NCI-H2081 (cell line): ENCODE measurements at places on chromosomes 5 and 9.

- DNase-seq: no peak
These were observed 112.8 kb upstream of the EFNA5 start for GRCh38 chr5:107783551-107783950.

DNA sequence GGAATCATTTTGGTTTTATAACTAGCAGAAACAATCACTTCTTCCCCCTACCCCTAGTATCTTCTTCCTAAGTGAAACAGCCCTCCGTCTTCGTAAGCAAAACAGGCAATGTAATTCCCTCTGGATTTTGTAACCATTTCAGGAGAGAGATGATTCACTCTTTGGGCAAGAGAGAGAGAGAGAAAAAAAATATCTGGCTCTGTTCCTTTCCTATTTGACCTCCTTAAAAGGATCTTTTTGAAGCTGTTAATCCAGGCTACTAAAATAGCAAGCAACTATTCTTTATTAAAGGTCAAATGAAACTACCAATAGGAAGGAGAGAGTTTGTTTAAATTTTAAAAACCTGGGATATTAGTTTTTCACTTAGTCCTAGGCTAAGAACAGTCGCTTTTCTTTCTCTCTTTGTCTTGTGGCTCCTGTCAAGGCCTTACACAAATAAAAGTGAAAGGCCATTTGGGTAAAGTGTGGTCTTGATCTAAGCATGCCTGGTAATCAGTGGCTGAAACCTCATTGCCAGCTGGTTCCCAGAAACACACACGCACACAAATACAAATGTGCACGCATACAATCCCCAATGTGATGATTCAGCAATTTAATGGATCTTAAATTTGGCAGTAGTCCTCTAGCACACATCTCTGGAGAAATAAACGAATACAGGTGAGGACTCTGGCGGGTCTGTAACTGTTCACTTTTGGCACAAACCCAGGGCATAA, 70.2 kb downstream of the PRUNE2 start:
- DNase-seq: no peak

- no peak for DNase-seq
These were observed 168.6 kb upstream of the RGMB start for GRCh38 chr5:98604721-98605425.

DNA sequence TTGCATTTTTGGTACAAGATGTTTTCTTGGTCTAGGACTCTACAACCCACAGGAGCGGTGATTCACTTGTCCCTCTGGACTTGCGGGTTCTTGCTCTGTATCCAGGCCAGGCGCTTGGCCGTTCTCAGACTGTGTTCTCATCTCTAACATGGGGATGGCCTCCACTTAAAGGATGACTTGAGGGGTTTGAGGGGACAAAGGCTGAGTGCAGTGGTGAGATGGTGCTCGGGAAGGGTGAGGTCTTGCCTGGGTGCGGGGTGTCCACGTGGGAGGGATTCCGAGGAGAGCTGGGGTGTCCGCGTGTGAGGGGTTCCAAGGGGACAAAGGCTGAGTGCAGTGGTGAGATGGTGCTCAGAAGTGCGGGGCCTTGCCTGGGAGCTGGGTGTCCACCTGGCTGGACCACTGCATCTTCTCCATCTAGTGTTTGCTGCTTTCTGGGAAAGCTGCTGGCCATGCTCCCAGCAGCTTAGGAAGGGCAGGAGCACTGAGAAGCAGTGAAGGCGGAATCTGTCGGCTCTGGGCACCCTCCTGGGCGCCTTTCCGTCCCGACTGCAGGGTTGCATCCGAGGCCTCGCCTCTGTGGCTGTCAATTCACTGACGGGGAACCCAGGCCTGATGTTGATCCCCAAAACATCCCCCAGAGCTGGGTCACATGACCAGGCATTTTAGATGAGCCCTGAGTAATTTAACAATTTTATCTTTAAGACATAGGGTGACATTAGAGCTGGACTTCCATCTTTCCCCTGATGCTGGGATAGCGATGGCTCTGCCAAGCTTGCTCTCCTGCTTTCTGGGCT, 280.5 kb upstream of the IRX4 start:
- no peak for DNase-seq

DNA sequence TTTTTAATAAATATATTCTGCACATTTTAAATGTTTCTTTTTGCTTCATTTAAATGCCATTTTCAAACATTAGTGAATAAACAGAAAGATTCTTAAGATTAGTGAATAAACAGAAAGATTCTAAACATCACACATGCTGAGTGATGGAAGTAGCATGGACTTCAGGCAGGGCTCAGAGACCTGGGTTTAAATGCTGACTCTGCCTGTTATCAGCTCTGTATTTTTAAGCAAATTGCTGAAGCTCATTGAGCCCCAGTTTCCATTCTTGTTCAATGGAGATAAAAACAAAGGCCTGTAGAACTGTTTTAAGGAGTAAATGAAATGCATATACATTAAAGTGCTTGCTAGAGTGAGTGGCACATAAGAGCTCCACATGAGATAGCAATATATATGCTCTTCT, 8.1 kb upstream of the LVRN start:
- DNase-seq: no peak

GRCh38 chr9:121538221-121538620, 38.6 kb upstream of the GGTA1 start:
- DNase-seq: no peak

DNA sequence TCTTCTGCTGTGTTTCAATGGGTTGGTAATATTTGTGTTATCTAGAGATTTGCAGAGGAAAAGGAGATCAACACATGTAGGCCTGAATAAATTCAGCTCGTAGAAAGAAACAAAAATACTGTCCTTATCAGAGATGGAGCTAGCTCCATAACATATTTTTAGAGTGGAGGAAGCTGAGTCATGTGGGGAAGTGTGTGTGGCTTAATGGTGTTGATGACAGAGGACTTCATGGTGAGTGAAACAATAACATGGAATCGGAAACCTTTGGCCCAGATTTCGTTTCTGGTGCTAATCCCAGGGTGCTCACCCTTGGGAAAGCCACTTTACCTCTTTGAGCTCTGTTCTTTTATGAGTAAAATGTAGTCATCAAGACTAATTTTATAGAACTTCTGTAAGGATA, 825.0 kb downstream of the TLR4 start:
- DNase-seq: no peak

- no peak for DNase-seq
These were observed 136.9 kb upstream of the ALDH1B1 start for GRCh38 chr9:38255599-38255998.

GRCh38 chr5:14488709-14489108, 92.9 kb upstream of the OTULINL start:
- no peak for DNase-seq

GRCh38 chr9:24479361-24480059, 66.2 kb downstream of the IZUMO3 start:
- DNase-seq: no peak

DNA sequence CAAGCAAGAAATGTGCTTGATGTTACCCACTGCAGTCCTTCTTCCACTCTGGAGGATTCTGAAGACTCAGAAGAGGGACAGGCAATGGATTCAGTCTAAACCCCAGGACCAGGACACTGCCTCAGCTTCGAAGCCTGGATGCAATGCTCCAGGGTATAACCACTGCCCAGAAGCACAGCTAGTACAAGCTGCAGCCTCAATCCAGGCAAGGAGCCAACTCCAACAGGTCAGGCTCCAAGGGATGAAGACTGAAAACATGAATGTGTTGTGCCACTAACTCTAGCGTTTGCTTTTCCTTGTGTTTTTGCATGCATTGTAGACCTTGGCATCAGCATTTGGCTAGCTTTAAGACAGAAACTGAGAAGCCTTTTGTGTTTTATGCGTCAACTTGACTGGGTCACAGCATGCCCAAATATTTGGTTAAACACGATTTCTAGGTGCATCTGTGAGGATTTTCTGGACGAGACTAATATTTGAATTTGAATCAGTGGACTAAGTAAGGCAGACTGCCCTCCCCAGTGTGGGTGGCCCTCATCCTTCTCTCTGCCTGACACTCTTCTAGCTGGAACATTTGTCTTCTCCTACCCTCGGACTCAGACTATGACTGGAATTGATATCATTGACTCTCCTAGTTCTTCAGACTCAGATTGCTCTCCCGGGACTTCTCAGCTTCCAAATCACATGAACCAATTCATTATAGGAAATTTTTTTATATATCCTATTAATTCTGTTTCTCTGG, 20.5 kb upstream of the GPX3 start:
- DNase-seq: peak; percentile 43

DNA sequence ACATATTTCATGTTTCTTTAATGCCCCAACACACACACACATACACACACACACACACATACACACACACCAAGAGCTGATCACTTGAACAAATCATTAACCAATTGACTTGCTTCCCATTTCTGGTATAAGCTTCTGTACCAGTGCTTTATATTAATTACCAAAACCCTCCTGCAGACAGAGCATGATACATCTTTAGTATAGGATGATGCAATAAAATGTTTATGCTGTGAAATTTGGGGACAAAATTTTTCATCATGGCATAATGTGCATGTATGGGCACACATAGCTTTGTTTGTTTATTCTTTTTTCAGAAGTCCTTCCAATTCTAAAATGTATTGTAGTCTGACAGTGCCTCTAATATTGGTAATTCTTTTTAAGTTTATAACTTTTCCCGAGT, 34.5 kb downstream of the SLC1A3 start:
- DNase-seq: no peak

DNA sequence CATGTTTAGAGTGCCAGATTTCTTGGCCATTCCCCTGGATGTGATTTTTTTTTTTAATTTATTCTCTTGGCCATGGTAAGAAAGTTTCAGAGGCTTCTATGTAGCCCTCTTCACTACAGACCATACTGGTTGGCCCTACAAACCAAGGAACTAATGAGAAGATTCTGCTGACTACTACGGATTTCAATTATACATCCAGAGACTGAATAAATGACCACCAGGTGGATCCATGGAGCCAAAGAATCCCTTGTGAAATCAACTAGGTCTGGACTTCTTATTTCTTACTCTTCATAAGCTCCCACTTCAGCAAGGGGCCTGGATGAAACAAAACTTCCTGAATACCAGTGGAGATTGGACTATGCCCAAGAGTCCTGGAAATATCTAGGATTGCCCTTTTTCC, 27.6 kb downstream of the ZNF622 start:
- no peak for DNase-seq

- no peak for DNase-seq
These were observed 26.1 kb downstream of the RNF145 start for GRCh38 chr5:159183247-159183646.

GRCh38 chr9:87587864-87588263, 90.2 kb downstream of the DAPK1 start:
- no peak for DNase-seq

GRCh38 chr5:40405230-40405629, 274.5 kb upstream of the PTGER4 start:
- no peak for DNase-seq

- DNase-seq: no peak
These were observed 17.7 kb downstream of the ANGPTL2 start for GRCh38 chr9:127104581-127105311.

DNA sequence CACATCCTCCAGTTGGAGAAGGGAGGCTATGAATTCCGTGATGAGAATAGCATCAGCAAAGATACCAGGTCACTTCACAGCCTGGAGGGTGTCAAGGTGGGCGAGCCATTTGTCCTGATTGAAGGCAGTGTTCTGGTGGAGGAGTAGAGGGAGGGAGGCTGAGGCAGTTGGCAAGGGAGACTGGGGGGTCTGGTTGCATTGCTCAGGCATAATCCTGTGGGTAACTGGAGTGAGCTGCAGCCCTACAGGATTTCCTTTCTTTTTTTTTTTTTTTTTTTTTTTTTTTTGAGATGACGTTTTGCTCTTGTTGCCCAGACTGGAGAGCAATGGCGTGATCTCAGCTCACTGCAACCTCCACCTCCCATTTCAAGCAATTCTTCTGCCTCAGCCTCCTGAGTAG, 223.9 kb upstream of the KLF4 start:
- DNase-seq: no peak

DNA sequence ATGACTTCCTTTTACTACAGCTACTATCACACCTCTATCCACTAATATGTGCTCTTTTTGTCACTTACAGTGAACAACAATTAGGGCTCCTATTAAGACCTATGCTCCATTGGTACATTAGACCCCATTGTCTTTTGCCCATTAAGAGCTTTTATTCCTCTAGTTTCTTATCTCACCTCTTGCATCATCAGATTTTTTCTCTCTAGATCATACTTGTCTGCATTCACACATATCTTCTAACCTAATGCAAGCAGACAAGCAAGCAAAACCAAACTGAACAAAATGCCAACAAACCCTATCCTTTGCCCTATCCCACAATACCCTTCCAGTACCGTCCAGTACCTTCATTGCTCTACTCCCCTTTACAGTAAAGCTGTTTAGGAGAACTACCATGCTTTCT, 10.1 kb upstream of the RBM27 start:
- DNase-seq: no peak

- peak; percentile 41 for DNase-seq
These were observed 19.8 kb downstream of the IL12B start for GRCh38 chr5:159310511-159310910.

GRCh38 chr5:62450259-62450658, 37.7 kb downstream of the IPO11 start:
- DNase-seq: no peak

DNA sequence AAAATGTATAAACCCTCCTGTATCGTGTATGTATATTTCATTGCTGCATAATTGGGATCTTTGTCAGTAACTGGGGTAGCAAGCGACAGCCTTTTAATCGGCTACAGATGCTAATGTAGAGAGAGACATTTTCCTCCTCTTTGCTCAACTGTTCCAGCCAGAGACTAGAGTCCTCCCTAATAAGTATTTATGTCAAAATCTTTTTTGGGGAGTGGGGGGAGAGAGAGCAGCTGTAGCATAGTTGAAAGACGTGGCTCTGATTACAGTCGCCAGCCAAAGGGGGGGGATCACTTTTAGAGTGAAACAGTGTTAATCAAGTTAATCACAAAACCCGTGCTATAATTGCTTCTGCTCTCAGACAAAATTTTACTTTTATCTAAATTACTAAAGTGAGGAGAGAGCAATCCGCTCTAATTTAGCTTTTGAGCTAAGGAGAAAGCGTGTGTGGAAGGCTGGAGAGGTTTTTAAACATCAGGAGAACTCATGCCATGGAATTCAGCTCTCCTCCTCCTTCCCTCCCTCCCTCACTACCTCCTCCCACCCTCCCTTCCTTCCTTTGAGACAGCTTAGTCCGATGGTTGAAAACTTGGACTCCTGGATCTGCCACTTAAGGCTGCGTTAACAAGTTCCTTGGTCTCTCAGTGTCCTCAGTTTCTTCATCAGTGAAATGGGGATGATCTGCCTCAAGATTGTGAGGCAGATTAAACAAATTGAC, 87.3 kb upstream of the ZNF618 start:
- no peak for DNase-seq

GRCh38 chr5:115842952-115843351, 1.2 kb downstream of the AP3S1 start:
- DNase-seq: no peak

DNA sequence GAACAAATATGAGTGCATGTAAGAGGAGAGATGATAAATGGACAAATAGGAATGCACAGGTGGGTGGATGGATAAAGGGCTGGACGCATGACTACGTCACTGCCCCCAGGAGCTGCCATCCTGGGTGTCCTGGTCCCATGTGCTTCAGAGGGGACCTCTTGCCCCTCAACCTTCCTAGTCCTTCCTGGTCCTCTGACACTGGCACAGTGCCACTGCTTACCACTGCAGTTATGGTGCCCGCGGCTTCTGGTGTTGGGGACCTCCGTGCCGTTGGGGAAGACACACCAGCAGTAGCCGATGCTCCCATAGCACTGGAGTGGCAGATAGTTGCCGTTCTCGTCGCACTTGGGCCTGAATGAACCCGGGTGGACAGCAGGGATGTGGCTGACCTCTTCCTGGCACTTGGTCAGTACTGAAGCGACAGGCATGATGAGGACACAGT, 9.8 kb downstream of the CD74 start:
- no peak for DNase-seq
